NCI-H146 (cell line): ENCODE measurements at places on chromosomes 12 and 14.

DNA sequence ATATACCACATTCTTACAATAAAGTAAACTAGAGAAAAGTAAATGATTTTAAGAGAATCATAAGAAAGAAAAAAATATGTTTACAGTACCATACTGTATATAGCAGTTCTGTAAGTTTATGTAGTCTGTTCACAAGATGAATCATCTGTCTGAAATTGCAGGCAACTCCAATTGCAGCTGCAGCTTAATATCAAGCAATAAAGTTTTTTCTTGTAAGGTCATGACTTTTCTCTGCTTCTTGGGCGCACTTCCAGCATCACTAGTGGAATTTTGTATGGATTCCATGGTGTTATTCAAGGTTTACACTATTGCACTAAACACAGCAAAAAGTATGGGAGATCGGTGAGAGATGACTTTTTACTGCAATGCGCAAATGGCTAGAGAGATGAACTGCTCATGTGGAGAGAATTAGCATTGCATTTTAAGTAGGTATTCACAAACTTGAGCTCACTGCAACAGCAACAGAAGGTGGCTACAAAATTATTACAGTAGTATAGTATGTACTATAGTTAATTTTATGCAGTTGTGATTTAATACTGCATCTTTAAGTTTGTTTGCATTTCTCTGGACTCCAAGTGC is 445.4 kb upstream of the OR4E1 start:
- DNase-seq, result no peak

DNA sequence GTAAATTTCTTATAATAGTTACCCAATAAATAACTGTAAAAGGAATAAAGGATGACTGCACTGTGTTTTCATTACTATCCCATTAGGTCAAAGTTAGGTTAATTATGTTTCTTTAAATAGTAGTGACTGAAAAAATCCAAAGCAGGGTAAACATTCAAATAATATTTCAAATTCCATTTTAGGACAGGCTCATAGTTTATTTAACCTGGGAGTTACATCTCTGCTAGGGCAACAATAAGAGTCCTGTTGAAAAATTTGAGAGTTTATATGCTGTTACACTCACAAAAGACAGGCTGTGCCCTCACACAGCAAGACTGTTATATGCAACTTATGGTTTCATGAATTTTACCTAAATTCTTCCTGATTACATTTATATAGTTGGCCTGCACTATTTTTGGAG is 8.0 kb downstream of the ERP27 start:
- DNase-seq, result no peak

DNA sequence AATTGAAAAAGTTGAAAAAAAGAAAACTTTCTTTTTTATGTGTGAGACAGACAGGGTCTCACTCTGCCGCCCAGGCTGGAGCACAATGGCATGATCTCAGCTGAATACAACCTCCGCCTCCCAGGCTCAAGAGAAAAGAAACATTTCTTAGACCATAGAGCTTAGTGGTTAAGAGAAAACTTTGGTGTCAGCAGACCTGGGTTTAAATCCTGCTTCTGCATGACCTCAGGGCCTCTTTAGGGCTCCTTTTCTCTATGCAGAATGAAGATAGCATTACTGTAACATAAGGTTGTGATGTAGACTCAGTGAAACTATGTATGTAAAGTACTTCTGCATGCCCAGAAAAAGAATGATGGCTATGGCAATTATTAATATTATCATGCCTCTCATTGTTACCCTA is 104.7 kb upstream of the NUDT4 start:
- DNase-seq, result no peak

- no peak for DNase-seq
Observed at GRCh38 chr12:65067383-65067782, 53.7 kb downstream of the WIF1 start.

- DNase-seq, result no peak
Observed at GRCh38 chr12:91901381-91902074, 244.1 kb downstream of the BTG1 start.

DNA sequence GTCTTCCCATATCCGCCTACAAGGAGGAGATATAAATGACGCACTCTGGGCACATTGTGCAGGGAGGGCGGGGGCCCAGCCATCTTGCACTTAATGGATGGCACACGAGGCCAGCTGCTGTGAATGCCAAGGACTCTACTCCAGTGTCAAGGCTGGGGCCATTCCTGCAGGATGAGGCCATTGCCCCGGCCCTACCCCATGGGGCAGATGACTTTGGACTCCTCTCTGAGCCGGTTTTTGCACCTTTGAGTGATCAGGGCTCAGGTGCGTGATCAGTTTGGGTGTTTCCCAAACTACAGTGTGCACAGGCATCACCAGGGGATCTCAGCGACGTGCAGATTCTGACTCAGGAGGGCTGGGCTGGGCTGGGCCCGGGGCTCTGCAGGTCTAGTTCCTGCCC is 16.1 kb downstream of the MMAB start:
- no peak for DNase-seq

DNA sequence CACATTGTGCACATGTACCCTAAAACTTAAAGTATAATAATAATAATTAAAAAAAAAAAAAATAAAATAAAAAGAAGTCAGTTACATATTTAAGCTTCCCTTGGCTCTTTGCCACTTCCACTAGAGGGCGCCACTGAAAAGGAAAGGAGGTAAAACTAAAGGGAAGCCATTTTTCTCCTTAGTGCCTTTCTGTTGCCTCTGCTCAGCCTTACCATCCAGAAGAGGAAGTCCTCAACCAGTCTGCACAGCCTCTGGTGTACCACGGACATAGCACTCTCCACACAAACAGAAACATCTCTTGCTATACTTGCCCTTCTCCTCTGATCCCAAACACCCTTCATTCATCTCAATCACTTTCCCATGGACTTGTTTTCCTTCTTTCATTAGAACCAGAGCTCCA is 169.0 kb upstream of the EEA1 start:
- peak; percentile 51 for DNase-seq

DNA sequence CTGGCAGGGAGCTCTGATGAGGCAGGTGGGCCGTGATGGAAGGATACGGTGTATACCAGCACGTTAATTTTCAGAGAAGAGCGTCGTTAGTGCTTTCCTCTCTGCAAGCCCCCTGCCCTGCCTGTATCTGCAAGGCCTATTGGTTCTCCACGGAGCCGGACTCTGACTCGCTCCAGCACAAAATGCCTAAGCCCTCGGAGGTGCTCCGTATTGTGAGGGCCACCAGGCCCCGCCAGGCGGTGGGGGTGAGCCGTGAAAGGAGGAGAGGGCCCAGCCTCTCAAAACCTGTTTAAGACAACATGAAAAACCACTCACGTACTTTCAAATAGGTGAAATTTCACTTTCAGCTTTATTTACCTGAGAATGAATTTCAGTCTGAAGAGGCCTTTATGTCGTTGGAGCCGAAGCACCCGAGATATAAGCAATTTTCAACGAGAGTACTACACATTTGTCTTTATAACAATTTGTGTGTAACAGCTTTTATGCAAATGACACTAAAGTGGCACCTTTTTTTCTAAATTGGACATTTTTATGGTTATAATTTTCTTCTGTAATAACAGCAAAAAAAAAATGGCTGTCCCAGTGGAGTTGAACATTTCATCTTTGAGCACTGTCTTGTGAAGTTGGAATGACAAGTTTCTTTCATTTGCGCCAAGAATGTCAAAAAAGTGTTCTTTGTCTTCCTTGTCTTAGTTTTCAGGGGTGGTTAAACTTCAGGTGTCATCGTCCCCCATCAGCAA is 749.5 kb downstream of the VRK1 start:
- DNase-seq, result no peak

DNA sequence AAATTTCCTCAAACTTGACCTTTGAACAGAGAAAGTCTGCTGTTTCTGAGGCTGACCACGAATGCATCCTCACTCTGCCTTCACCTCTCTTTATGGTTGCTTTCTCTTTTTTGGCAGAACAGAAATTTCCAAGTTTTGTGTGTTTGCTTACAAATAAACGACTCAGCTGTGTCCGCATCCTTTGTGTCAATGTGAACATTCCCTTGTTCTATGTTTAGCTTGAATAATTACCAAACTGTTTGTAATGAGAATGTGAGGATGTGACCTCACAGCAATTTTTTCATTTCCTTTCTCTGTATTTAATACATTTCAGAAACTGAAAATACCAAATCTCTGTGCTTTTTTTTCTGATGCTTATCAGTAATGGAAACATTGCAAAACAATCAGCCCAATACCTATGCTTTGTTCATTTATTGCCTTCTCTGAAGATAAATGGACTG is 410.9 kb downstream of the EGLN3 start:
- DNase-seq, result no peak

DNA sequence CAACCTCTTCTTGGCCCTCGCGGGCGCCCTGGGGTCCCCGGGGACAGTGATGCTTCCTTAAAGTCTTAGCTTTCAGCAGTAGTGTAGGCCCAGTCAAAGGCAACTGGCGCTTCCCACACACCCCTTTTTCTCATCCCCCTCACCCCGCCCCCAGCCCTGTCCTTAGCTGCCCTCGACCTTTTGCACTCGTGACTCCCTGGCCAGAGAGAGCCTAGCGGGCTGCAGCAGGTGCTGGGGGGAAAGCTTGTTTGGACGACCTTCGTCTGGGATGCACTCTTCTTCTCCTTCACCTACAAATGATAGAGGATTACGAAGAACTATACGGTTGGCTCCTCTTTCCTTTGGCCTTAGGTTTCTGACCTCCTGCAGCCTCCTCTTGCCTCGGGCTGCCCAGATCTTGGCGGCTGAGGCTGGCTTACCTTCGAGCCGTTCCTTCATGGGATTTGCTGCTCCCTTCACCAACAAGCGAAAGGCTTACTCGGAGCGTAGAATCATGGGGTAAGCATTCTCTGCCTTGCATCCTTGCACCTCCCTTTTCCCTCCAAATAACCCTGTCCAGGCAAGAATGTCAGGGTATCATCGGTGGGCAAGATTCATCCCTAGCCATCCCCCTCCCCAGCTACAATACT is 815 bp downstream of the COQ10A start:
- DNase-seq, result no peak

DNA sequence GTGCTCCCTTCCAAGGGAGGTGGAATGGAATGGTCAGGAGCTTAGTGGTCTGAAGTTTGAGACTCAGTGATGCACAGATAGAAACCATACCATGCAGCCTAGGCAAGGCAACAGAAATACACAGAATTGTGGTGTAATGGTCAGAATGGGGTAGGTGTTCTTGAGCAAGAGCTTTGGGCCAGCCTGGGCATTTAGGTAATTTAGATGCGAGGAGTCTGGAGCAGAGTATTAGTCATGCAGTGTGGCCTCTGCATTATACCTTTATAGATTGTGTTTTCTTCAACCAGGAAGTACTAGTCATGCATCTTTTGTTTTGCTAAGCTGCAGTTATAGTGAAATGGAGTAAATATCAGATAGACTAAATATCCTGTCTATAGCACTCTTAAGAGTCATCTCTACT is 118.3 kb downstream of the DAAM1 start:
- DNase-seq, result no peak

GRCh38 chr12:64500394-64500793 is 48.5 kb downstream of the TBK1 start:
- DNase-seq, result no peak

DNA sequence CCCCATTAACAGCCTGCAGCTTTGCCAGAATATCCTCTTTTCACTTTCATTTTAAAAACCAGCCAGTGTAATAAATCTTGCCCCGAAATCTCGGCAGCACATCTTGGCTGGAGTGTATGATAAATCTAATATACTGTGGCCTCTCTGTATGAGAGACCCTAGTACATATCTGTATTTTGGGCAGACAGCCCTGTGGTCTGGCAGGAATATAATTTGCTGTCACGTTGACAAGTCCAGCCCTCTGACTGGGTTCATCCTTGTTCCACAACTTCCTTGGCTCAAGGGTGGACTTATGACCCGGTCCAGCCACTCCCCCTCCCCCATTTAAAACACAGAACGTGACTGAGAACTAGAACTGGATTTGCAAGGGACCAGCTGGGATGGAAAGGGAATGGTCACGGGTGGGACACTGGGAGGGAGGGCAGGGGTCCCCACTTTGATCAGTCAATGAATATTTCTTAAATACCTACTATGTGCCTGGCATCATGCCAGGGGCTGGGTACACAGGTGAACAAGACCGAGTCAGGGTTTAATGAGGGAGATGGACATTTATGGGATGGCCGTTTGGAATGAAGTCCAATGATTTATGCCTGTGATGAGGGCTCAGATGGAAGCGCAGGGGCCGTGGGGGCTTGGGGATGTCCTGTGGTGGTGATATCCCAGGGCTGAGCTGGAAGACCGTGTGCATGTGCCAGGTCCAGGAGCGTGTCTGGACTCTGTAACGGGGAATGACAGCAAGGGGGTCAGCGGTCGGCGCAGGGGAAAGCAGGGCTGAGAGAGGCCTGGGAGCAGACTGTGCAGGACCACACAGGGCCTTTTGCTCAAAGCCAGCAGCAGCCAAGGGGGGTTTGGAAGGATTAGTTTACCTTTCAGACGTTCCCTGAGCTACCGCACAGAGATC is 190.5 kb downstream of the PHETA1 start:
- no peak for DNase-seq

- DNase-seq, result no peak
Observed at GRCh38 chr12:2550561-2551411, 244.0 kb upstream of the FKBP4 start.

DNA sequence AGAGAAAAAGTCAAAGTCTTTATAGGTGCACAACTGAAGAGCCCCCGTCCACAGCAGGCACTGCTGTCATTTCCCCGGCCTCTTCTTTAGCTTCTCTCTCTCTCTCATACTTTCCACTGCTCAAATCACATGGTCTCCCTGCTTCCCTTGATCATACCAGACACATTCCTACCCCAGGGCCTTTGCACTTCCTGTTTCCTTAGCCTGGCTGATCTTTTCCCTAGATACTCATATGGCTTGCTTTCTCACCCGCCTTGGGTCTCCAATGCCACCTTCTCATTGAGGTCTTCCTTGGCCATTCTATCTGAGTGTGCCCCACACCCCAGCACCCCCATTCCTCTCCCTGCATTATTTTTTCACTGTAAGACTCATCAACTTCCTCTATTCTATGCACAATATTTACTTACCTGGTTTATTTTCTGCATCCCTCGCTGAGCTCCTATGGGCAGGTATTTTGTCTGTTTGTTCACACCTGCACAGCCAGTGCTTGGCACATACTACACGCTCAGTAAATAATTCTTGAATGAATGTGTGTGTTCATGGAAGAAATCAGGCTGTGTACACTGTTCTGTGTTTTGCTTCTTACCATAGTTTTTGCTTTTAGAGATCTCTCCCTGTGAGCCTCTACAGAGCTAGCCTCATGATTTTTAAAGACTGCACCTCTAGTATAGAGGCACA is 31.9 kb downstream of the SERPINA1 start:
- DNase-seq, result no peak

GRCh38 chr14:101369916-101370592 is 191.2 kb upstream of the DIO3 start:
- no peak for DNase-seq

GRCh38 chr14:104148433-104149277 is 10.3 kb downstream of the KIF26A start:
- no peak for DNase-seq

DNA sequence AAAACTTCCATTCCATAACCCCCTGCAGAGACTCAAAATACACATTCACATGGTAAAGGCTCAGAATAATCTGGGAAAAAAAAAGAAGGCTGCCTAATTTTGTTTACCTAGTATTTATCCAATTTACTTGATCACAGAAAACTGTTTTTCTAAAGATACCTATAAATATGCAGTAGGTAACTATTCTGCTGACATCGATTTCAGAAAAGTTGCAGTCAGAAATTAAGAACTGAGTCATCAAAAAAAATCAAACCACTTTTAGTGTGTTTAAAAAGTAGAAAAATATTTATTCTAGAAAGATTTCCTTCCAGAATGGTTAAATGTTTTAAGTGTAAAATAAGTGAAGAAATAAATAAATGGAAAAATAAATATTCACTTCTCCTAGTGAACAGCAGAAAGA is 254.5 kb upstream of the CAND1 start:
- DNase-seq, result peak; percentile 23
